ENCODE measurements at places on chromosomes 2 and 18. TPM values are rescaled to one million over a fixed set of nuclear protein-coding genes. Genes with fewer than 3 reads are reported as not detected.

DNA sequence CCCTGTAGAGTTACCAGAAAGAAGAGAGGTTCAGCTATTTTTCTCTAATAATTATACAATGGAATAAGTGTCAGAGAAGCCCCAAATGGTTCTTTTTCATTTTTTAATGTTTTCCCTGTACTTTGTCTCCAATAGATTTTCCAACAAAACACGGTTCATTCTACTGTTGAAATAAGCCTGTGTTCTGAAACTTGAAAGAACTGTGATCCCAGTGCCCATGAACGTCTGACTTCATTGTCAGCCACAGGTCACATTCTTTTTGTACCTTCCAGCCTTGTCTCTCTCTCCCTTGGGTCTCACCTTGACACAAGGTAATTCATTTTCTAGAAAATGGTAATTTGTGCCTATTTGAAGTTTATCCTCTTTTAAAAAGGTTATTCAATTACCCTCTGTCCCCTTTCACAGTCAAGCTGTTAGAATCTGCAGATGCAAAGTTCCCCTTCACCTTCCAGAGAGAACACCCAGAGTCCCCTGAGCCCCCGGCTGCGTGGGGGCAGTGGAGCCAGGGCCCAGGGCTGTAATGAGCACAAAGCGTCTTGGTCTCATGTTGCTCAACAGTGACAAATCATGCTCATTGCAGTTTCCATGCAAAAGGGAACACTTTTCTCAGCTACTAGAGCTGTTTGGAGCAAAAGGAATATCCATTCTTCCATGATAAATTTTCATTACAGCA lies 115.2 kb downstream of the SPHKAP start:
- DNase-seq: no peak

DNA sequence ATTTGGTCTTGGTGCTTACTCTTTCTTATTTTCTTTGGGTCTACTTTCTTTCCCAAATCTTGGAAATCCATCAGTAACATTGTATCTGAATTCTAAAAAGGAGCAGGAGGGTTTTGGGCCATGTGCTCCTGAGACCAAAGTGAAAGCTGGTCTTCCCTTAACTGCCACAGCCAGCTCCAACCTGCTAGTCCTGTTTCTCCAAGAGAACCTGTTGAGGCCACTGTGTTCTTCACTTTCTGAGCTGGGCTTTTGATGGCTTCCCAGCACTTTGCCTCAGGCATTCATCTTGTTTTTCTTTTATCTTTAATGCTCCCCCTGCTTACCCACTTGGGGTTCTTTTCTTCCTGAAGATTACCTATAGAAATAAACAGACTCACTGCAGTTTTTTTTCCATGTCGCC lies 53.3 kb downstream of the ARHGAP28 start:
- DNase-seq: no peak

DNA sequence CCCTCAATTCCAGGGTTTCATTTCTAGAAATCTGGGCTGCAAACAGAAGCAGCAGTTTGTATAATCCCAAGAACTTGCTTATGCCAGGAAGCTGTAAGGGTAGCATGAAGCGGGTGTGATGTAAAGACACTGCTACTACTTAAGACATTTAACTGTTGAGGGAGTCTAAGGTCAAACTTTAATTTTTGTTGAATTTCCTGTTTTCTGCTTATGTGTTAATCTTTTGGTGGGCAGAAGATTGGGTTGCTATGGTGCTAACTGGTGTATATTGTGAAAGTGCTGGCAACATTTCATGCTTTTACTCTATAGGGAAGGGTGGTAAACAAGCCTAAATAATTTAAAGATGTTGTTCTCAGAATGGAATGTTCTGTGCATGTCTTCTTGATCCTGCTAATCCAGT lies 2.7 kb downstream of the NCOA1 start:
- DNase-seq: no peak

Gene COPS9
- total RNA-seq: 166 TPM

Gene AQP4
- 9.6 TPM for total RNA-seq

Gene HOXD1
- total RNA-seq: not detected

GRCh38 chr18:11274144-11274794 lies 124.9 kb upstream of the PIEZO2 start:
- DNase-seq: no peak

DNA sequence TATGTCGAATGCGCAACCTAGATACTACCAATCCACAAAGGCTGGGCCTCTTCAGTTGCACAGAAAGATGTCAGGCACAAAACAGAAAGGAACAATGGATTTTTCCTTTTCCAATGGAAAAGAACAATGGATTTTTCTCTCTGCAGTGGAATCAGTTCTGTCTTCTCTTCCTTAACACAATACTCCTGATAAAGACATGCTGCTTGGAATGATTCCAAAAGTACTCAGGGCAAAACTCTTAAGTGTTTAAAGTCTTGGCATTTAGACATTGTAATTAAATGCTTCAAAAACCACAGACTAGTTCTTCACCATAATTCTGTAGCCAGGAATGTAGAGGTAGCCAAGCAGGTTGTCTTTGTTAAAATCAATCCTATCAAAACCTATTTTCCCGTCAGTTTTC lies 46.7 kb upstream of the FLACC1 start:
- no peak for DNase-seq

Gene SULT1C4
- total RNA-seq: 0.52 TPM

Gene NAT8
- total RNA-seq: not detected

Gene IL36A
- total RNA-seq: not detected

DNA sequence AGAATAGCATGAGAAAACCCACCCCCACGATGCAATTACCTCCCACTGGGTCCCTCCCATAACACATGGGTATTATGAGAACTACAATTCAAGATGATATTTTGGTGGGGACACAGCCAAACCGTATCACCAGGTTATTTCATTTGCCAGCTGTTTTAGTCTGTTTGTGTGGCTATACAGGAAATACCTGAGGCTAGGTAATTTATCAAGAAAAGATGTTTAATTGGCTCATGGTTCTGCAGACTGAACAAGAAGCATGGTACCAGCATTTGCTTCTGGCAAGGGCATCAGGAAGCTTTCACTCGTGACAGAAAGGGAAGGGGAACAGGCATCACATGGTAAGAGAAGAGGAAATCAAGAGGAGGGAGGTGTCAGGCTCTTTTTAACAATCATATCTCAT lies 329.2 kb downstream of the GULP1 start:
- no peak for DNase-seq

GRCh38 chr18:9839853-9840252 lies 45.9 kb upstream of the TXNDC2 start:
- DNase-seq: no peak

Gene HOXD8
- 3.3 TPM for total RNA-seq

- DNase-seq: peak; percentile 7
Observed at GRCh38 chr2:240575101-240575965, 7.0 kb downstream of the RNPEPL1 start.

- no peak for DNase-seq
Observed at GRCh38 chr2:108586631-108587030, 52.4 kb downstream of the LIMS1 start.

Gene RAD51AP2
- total RNA-seq: 0.06 TPM

DNA sequence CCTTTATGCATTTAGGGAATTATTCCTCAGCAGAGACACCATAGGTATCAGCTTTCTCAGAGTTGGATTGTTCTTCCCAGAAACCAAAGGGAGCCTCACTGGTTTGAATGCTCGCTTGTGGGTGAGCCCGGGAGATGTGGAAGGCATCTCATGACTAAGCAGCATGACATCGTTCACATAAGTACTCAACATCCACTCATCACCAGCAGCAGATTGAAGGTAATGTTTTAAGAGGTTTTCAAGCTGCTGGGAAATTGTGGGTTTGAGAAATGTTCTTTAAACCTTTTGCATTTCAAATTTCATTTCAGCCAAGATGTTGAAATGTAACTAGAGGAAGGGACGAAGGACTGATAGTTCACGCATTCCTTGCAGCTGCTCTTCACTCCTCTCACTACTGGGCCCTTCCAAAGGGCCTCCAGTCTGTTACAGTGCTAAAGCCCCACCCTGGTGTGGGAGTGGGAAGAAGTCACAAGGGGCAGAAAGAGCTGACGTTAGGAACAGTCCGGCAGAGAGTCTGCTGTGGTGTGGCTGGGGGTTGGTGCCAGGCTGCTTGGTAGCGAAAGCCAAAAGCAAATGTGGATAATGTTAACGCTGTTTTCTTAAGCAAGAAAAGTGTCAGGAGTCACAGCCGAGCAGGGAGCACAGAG lies 324.5 kb upstream of the EPHA4 start:
- DNase-seq: peak; percentile 42

DNA sequence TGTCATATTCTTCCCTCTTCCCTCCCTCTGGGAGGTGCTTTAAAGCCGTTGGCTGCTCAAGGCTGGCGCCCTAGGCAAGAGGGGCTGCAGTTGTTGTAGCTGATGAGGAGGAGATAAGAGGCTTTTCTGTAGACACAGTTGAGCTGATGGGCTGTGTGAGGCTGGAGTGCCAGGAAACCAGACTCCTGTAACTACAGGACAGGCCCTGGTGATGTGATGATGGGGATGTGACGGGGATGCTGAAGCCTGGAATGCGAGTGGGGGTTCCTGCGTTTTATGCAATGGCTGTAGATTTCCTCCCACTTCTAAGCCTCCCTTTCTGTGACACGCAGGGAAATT lies 5.7 kb upstream of the EFR3B start:
- no peak for DNase-seq

Gene SLC40A1
- 41.4 TPM for total RNA-seq

Measured in psoas muscle (tissue), 8 donors.